SW 1271 (cell line): ENCODE measurements at places on chromosomes 1 and 21.

DNA sequence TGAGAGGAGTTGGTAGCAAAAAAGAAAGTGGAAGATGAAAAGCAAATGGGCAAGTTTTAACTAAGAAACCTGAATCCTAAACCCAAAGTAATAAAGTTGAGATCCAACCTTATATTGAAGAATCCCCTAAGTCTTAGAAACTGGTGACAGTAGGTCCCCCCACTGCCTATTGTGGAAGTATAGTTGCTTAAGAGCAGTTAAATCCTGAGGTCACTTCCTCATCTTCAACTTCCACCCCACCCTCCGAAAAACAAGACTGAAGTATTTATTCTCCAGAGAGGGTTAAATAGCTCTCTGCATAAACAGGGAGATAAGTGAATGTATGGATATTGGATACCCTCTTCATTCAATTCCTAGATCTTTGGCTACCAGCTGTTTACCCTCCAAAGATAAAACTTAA is 3.3 kb upstream of the DSTYK start:
- no peak for DNase-seq

DNA sequence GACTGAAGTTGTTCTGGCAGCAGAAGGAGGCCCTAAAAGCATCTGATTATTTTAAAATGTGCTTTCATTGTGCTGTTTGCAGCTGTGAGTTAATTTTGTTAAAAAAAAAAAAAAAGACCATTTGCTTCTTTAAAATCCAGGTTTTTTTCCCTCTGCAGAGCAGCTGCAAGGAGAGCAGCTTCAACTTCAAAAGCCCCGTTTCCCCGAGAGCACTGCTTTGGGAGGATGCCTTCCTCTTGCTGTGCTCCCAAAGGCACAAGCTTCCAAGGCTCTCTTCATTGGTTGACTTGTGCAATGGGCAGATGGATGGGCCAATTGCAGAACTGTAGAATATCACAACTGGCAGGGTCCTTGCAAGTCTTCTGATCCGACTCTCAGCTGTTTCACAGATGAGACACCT is 459.2 kb upstream of the PKN2 start:
- DNase-seq: no peak

GRCh38 chr1:10932088-10932487 is 80.4 kb upstream of the TARDBP start:
- no peak for DNase-seq

DNA sequence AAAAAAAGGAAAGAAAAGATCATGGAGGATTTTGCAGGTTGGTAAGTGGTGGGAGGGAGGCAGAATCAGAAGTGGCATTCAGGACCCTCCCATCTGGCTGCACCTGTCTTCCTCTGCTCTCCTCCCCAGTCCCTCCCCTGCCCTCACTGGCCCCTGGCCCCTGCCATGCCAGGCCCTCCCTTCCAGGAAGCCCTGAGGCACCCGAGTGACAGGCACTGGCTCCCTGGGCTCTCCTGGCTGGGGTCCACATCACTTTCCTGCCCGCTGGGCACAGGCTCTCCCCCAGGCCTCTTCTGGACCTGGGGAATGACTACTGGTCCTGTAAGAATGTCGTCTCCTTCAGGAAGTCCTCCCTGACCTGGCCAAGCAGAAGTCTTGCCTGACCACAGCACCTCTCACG is 15.3 kb upstream of the ADARB1 start:
- DNase-seq: no peak

- DNase-seq: no peak
Measured at GRCh38 chr1:198287916-198288315, 131.1 kb downstream of the NEK7 start.

GRCh38 chr1:109314795-109315194 is 8.0 kb upstream of the MYBPHL start:
- no peak for DNase-seq

DNA sequence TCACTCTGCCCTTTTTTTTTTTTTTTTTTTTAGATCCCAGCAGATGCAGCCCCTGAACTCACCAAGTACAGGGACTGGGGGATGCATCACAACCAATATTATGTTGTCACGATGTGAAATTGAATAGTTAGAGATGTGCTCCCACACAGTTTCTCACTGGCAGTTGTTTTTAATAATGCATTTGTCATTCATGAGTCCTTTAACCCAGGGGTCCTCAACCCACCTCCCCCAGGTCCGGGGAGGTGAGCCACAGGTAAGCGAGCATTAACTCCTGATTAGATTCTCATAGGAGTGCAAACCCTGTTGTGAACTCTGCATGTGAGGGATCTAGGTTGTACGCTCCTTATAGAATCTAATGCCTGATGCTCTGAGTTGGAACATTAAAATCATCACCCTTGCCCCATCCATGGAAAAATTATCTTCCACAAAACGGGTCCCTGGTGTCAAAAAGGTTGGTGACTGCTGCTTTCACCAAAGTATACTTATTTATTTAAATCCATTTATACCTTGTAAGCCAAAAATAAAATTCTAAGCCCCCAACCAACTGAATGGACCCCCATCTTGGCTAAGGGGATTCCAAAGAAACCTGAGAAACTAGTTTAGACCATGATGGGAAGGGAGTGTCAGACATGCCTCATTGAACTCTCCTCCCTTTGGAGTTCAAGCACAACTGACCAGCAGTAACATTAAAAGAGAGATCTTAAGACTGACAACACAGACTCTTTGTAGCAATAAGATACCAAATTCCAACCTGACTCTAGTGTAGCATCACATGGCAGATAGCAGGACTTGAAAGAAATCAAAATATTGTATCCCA is 119.3 kb upstream of the ATP1A1 start:
- no peak for DNase-seq

DNA sequence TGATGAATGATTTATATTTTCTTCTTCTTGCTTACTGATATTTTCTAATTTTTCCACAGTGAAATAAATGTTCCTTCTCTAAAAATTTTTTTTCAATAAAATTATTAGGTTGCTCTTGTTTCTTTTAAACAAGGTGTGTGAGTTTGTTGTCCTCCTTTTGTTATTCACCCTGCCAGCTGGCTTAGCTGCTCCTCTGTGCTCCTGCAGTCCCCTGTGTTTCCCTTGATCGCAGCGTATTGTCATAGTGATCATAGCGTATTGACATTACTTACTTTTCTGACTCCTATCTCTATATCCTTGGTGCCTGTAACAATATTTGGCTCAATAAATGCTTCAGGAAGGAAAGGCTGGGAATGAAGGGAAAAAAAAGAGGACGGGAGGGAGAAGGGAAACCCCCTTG is 24.9 kb upstream of the PODN start:
- DNase-seq: no peak

GRCh38 chr21:21929789-21930188 is 931.6 kb downstream of the NCAM2 start:
- DNase-seq: no peak

DNA sequence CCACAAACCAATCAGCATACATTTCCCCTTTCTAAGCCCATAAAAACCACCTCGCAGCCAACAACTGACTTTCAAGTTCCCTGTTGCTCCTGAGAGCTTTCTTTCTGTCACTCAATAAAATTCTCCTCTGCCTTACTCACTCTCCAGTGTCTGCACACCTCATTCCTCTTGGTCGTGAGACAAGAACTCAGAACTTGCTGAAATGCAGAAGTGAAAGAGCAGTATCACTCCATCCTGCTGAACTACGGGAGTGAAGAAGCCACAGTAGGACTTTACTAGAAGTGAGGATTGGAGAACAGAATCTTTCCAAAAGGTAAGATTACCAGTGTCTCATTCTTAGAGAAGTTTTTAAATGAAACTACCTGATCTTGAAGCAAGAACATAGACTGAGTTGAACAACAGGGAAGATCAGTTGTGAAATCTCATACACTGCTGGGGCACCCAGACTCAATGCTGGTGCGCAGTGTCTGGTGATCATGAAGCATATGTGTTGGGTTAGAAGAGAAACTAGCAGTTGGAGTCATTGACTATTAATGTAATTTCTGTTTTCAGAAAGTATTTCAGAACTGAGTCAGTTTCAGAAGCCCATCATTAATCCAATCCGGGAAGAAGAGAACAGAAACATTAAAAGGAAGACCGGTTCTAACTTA is 726.9 kb upstream of the TMPRSS15 start:
- DNase-seq: no peak

GRCh38 chr1:156433602-156434001 is 64.6 kb downstream of the RHBG start:
- DNase-seq: no peak

- peak; percentile 54 for DNase-seq
Measured at GRCh38 chr1:115976062-115976920, at the start of gene SLC22A15. TSS of gene SLC22A15 (plus strand) at chr1:115976513. CDS start at chr1:115976628, 115 bp downstream.

DNA sequence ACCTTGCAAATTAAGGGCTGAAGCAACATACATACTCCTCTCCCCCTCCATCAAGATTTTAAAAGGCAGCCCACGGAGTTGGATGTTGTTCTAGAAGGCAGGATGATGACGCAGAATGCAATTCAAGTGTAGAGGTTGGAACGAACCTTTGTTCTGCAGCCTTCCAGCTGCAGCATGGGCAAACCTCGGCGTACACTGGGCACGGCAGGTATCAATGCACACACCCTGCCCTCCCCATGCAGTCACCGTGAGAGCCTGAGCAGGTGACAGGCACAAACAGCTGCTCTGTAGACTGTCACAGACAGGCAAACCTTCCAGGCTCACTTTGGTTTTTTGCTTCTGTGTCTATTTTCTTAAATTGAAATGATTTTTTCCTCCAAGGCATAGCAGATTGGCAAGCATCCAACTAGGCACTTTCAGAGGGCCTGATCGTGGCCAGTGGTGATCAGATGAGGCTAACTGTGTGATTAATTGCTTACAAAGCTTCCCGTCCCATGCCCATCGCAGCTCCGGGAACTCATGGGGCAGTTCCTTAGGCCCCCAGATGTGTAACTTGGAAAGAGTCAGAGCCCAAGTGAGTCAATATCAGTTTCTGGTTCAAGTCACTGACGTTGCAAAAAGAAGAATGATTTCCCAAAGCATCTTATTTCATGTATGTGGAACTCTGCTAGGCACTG is 82.3 kb downstream of the ITPKB start:
- DNase-seq: no peak

- DNase-seq: no peak
Measured at GRCh38 chr1:63403386-63403785, 36.0 kb downstream of the ALG6 start.

DNA sequence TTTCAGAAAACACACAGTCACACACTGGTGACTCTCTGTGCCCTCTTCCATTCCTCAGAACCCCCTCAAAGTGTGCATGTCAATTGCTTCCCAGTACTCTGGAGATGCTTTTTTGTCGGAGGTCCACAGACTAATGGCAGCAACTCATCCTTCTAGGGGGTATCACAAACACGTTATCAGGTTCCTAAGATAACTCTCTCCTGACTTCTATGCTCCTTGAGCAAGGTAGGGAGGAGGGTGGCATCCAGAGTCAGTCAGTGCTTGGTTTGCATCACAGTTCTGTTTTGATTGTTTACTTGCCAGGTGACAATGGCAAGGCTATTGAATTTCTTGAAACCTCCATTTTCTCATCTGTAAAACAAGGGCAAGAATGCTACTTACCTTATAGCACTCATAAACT is 39.4 kb upstream of the DYNLT5 start:
- no peak for DNase-seq

DNA sequence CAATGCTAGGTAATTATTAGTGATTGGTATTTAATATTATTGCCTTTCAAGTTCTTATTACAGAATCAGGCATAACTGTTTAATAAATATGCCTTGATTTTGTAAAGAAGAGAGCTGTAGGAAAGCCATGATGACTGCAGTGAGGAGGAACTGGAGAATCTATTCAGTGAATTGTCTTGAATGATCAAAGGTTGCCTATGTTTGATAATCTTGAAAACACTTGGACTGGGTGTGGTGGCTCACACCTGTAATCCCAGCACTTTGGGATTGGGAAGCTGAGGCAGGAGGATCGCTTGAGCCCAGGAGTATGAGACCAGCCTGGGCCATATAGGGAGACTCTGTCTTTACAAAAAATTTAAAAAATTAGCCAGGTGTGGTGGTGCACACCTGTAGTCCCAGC is 42.4 kb downstream of the FMN2 start:
- DNase-seq: no peak

DNA sequence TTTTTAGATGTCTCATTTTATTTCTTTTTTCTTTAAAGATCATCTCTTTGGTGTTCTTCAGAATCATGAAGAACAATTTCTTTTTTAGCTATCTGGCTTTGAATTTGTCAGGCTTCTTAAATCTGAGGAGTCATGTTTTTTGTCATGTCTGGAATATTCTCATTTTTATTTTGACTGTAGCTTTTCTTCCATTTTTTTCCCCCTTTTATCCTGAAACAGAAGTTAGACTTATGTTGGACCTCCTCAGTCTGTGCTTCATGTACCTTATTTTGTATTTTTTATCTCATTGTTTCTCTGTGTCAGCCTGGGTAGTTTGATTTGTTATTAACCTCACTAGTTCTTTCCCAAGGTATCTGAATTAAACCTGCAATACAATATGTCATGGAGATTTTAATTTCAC is 319.2 kb upstream of the ADGRL4 start:
- DNase-seq: no peak

- DNase-seq: no peak
Measured at GRCh38 chr1:170309389-170310013, 163.7 kb downstream of the NTMT2 start.

GRCh38 chr1:218991089-218991488 is 182.6 kb upstream of the LYPLAL1 start:
- DNase-seq: no peak

DNA sequence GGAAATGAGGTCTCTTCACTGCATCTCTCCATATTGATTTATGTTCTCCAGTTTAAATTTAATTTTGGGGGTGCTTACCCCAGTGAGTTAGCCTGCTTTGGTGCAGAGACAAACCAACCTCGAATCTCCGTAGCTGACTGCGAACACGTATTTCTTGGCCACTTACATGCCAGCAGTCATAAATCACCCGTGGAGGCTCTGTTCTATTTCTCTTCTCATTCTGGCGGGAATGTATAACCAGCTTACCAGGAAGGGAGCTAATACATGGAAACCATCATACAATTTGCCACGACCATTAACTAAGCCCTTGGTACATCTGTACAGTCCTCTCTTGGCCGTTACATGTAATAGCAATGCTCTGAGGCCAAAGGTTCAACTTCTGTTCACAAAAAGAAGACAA is 148.0 kb downstream of the PLA2G4A start:
- no peak for DNase-seq

GRCh38 chr21:20721151-20721550 is 277.1 kb upstream of the NCAM2 start:
- no peak for DNase-seq
